ENCODE measurements at places on chromosomes 2 and 18.
A peak's percentile ranks its signal among the peaks of the same experiment; 100 is the strongest.

- no peak for DNase-seq
Observed at GRCh38 chr2:67560771-67561456, 163.8 kb downstream of the ETAA1 start.

- peak; percentile 35 for DNase-seq
Observed at GRCh38 chr2:37324786-37325624, at the start of gene PRKD3. PRKD3 (minus strand) TSS chr2:37324833; CDS start chr2:37316524, 8,309 bp downstream.

- DNase-seq, result no peak
Observed at GRCh38 chr2:165675551-165675968, 118.5 kb downstream of the GALNT3 start.

DNA sequence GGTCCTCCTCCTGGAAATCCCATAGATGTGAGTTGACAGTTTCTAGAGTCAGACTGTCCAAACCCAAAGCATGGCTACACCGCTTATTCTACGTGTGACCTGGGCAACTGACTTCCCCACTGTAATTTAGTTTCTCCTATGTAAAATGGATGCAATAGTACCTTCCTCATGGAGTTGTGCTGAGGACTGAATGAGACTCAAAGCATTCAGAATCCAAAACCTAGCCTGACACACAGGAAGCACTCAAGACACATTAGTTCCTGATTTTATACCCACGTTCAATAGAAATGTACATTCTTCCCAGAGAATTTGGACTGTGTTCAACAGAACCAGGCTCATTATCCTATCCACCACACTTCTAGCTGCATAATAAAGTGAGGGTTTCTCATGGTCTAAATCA, 88.8 kb downstream of the STK39 start:
- DNase-seq, result no peak

DNA sequence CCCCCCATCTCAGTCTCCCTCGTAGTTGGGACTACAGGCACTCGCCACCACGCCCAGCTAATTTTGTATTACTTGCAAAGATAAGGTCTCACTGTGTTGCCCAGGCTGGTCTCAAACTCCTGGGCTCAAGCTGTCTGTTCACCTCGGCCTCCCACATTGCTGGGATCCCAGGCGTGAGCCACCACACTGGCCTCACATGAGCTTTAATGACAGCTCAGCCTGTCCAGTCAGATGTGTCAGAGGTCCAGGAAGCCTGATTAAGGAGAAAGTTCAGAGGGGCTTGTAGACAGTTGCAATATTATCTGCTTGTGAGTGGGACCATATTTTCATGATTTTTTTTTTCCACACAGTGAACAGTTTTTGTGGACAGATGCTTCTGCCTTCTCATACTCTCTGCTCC, 82.0 kb downstream of the LIMS1 start:
- DNase-seq, result no peak

Measured in stimulated activated CD4-positive, alpha-beta T cell treated with anti-CD3 and anti-CD28 coated beads, Interleukin-12 subunit alpha, Interleukin-12 subunit beta, amount 100 ng/mL, for 24 hours (primary cell).